ENCODE measurements at places on chromosomes 5 and 9.

- no peak for DNase-seq
Measured at GRCh38 chr5:107636555-107636954, 34.2 kb downstream of the EFNA5 start.

DNA sequence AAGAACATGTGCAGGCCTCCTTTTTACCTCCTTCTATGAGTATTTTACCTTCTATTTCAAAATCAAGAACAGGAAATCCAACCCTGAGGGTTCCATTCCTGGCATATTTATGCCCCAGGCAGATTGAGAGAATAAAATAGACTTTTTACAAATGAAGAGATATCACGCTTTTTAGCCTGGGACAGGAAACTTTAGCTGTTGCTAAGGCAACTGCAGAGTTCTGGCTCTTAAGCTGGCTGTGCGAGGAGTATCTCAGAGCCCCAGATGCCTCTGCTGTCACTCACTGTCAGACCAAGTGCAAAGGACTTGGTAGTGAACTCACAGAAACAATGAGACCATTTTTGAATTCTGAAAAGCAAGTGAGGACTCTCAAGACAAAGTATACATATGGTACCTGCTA is 69.5 kb upstream of the HSPB3 start:
- no peak for DNase-seq

DNA sequence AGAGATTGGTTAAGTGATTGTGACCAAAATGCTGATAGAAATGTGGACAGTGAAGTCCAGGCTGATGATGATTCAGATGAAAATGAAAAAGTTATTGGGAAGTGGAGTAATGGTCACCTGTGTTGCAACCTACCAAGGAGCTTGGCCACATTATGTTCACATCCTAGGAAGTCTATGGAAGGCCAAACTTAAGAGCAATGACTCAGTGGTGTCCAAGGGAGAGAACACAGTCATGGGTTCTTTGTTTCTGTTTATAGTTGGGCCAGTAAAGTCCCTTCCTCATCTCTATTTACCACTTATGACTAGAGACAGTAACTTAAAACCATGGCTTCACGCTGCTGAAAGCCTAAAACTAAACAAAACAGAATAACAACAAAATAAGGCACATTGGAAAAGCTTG is 555.3 kb upstream of the DAB2 start:
- no peak for DNase-seq

DNA sequence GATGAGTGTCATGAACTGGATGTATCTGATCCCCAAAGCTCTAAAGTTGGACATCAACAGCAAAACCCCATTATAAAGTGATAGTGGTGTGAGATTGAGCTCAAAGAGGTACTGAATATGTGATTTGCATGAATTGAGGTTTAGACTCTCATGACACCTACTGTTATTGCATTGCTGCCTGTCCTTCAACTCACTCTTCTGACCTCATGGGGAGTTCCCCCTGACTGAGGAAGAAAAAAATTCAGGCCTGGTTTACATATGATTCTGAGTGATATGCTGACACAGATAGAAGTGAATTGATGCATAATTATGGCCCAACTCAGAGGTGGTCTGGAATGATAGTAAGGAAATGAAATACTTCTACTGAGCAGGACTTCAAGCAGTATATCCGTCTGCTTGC is 76.2 kb upstream of the CHD1 start:
- peak; percentile 65 for DNase-seq

- no peak for DNase-seq
Measured at GRCh38 chr5:102595332-102595731, 96.5 kb upstream of the SLCO6A1 start.

- no peak for DNase-seq
Measured at GRCh38 chr9:2377834-2378233, 243.8 kb upstream of the VLDLR start.

DNA sequence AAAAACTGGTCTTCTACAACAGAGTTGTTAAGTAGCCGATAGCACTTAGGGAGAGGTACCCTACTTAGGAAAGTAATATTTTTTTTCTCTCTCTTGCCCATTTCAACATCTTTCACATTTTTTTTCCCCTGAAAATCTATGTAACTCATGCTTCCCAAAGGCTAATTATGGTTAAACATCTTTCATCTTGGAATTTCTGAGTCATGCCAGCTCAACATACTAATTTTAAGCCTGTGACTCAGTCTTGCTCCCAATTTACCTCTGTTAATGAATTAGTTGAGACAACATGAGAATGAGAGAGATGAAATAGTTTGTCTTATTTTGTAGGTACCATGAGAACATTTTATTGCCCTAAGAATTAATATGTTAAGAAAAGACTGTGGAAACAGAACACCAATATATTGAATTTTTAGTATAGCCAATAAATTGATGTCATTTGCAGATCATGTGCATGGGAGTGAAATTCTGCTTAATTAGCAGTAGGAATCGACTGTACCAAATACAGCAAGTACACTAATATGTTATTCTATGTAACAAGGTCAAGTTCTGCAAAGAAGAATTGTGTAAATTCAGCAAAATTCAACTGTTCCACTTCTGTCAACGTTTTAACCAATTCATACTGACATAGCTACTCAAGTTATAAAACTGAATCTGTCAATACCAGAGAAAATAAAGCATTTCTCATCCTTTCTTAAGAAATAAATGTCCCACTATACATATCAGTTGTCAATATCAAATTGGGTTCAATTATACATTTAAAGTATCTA is 550.0 kb downstream of the PTPRD start:
- DNase-seq, result no peak

DNA sequence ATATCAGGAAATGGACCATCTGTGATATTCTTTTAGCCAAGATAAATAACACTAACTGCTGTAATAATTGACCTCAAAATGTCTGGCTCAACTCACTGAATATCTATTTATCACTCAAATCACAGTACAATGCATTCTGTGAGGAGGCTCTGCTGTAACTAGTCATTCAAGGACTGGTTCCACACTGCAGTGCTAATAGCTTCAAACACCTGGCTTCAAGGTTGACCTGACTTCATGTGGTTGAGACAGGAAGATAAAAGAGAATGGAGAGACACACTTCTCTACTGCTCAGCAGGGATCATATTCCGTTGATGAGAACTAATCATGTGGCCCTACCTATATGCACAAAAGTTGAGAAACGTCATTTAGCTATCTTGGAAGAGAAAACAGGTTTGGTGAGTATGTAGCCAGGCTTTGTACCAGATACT is 3.4 kb upstream of the RHOBTB3 start:
- DNase-seq, result no peak

GRCh38 chr5:113282472-113282871 is 152.3 kb downstream of the TSSK1B start:
- DNase-seq, result no peak

- no peak for DNase-seq
Measured at GRCh38 chr5:165397516-165397915, 1892.1 kb downstream of the MAT2B start.

DNA sequence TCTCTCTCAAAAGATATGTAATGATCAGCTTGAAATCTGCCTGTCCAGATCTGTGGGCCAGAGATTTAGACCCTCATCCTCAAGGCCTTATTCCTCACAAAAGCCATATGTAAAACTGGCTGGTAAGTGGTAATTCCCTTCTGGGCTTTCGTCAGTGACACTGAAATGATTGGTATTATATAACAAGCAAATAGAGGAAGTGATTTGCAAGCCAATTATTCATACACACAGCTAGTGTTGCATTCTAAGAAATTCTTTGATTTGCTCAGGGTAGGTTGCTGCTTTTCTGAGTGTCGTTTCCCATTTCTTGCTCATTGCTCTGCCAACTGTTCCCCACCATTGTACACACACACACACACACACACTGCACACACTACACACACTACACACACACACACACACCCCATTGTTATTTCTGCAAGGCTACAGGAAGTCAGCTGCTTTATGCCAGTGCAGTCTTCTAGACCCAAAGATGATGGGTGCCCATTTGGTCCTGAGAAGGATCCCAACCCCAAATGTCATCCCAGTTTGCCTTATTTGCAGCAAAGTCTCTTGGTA is 76.8 kb downstream of the PRLR start:
- DNase-seq, result no peak

DNA sequence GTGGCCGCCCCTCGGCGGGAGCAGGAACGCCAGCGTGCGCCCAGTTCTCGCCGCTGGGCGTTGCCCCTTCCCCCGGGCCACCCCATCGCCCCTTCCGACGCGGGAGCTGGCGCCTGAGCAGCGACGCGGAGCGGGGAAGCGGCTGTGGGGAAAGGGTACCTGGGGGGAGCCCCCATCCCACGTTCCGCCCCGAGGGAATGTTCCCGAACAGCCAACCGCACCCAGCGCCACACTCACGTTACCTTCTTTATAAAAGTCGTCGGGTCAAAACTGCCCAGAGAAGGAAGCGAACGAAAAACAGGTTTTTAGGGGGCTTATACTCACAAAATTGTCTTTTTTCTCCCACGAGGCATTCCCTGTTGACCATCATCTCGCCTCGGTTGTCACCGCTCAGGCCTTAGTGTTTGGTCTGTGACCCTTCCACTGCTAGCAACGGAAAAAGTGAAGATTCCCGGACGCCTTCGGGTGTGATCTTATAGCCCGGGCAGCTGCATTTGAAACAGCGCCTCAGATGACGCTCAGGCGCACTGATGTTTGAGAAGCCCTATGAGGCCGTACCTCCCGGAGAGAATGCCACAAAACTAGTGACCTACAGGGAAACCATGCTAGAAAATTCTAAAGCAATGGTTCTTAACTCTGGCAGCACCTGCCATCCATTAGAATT is 475 bp upstream of the GOLM1 start:
- no peak for DNase-seq

DNA sequence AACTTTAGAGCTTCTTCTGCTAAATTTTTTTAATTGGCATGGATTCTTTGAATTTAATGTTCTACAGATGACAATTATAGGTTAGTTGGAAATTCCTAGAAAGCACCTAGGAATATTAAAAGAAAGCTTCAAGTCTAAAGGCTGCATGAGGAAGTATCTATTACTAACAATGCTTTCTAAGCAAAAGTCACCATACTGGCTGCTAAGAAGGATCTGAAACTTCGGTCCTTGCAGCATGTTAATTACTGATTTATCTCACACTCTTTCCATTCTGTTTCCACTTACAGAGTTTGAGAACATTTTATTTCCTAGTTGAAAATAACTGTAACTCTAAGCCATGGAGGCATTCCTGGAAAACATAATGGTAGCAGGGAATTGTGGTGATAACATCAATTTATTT is 8.4 kb downstream of the SEMA6A start:
- no peak for DNase-seq

- no peak for DNase-seq
Measured at GRCh38 chr5:122941737-122942136, 94.8 kb downstream of the PPIC start.

DNA sequence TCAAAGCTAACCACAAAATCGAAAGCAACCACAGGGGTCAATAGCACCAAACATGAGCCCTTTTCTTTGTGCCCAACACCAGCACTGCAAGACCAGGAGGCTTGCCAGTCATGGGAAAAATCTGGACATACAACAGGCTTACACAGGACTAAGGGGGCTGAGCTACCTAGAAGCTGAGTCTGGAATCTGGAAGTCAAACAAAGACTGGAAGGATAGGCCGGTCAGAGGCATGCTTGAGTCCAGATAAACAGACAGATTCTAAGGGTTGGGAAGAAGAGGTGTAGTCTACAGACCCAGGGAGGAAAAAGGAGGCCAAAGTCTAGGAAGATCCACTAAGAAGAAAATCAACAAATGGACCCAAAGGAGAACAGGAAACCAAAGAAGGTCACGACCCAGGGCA is 73.3 kb downstream of the MYO10 start:
- DNase-seq, result no peak

DNA sequence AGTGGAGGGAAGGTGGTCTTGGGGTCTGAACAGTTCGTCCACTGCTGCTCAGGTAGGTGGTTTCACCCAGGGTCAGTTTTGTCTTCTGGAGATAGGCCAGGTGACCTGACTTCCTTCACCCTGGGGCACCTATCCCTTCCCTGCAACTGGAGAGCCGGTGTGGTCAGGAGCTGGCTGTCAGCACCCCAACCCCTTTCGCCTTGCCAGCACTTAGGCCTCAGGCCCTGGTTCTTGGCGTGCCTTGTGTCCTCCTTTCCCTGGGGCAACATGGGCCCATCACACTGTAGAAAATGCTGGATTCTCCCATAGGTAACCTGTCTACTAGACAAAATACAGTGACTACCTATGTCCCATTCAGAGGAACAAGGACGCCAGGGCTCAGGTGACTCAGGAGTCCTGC is 13.1 kb downstream of the PROP1 start:
- DNase-seq, result no peak

DNA sequence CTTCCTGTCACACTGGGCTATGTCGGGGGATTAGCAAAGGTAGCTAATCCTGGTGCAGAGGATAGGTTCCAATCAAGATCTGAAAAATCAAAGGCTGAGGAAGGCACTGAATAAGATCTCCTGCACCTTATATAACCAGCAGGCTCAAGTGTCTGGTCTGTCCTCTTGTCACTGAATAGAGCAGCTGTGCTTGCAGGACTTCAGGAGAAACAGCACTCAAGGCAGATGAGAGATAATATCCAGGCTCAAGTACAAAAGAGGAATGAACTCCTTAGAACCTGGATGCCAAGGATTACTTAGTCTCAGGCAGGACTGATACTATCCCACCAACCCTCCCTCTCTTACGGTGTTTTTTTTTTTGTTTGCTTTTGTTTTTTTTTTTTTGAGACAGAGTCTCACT is 108.8 kb upstream of the LRRTM2 start:
- DNase-seq, result no peak

GRCh38 chr9:131695836-131696460 is 43.9 kb downstream of the RAPGEF1 start:
- no peak for DNase-seq

- no peak for DNase-seq
Measured at GRCh38 chr9:91533382-91533781, 109.8 kb upstream of the NFIL3 start.

GRCh38 chr9:93155716-93156474 is 21.8 kb upstream of the NINJ1 start:
- DNase-seq, result no peak

GRCh38 chr5:149429839-149430721 is 51.0 kb upstream of the IL17B start:
- no peak for DNase-seq

- DNase-seq, result no peak
Measured at GRCh38 chr5:132334812-132335211, 34.7 kb upstream of the SLC22A5 start.

- peak; percentile 66 for DNase-seq
Measured at GRCh38 chr9:114082017-114082762, 4.1 kb upstream of the AMBP start.

- no peak for DNase-seq
Measured at GRCh38 chr5:120368923-120369715, 95.0 kb upstream of the PRR16 start.
